Stimulated activated CD4-positive, alpha-beta T cell treated with anti-CD3 and anti-CD28 coated beads, Interleukin-1b, Interleukin-23, amount 100 ng/mL, for 1 hour (primary cell): ENCODE measurements at places on chromosomes 7 and 10.

- DNase-seq, result no peak
Measured at GRCh38 chr10:114334301-114334700, 70.0 kb downstream of the AFAP1L2 start.

- DNase-seq, result no peak
Measured at GRCh38 chr10:77416311-77417135, 221.1 kb downstream of the KCNMA1 start.

DNA sequence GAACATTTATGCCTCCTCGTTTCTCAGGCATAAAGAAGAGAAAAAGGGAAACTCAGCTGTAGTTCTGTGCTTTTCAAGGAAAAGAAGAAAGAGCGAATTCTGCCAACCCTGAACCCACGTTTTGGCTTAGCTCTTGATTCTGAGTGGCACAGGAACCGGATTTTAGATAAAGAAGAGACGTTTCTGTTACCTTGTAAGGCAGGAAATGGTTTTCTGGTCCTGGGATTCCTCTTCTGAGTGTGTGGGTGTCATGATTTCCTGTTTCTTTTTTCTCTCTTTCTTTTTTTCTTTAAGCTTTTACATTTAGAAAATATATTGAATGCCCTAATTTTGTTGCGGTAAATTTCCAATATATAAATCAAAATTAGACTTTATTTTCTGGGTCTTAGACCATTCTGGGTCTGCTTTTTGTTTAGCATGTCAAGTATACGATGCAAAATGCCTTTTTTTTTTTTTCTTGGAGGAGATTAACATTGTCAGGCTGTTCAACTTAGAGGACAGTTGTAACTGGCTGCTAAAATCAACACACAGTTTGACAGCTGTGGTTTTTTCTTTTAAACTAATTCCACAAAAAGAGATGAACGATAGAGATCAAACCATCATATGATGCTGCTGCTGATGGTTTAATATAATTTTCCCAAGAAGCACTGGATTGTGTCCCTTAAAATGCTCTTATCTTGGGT, 190.8 kb downstream of the GATA3 start:
- DNase-seq, result no peak

DNA sequence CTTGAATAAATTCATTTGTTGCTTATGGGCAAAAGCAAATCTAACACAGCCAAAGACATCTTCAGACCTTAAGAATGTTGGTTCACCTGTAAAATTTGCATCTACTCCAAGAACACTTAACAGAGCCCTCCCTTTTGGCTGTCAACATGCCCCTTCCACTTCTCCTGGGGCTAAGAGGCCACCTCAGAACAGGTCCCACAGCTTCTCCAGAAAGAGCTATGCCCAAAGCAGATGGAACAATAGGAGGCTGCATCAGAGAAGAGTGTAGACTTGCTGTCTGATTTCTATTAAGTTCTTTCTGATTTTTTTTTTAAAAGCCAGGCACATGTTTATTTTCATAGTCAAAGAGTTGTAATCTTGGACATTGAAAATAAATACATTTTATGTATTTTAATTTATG, 26.1 kb upstream of the TRIL start:
- DNase-seq, result no peak

- DNase-seq, result no peak
Measured at GRCh38 chr7:130996833-130997231, 262.8 kb upstream of the KLF14 start.

DNA sequence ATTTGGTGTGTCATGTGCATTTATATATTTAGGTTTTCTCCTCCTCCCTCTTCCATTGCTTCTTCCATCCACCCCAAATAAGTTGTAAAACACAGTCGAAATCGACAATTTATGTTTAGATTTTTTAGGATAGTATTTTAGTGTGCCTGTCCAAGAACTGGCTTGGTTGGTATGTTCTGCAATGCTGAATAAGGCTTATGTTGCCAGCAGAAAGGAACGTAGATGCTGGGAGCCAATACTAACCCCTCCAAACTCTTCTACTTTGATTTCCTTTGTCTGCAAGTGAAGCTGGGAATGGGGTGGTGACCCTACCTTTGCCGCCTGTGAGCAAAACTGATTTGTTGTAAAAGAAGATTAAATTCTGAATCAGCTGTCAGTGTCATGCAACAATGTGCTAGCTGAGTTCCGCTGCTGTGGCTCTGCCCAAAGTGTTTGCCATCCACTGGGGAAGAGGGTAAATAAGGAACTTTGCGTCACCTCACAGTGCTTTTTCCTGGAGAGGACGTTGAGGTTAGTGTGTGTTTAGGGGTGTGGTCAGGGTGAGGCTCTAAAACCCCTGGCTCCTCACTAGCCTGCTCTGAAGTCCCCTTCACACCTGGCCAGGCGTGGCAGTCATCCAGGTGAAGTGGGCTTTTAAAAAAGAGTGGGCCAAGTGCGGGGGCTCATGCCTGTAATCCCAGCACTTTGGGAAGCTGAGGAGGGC, 44.4 kb downstream of the TACC2 start:
- DNase-seq, result no peak

DNA sequence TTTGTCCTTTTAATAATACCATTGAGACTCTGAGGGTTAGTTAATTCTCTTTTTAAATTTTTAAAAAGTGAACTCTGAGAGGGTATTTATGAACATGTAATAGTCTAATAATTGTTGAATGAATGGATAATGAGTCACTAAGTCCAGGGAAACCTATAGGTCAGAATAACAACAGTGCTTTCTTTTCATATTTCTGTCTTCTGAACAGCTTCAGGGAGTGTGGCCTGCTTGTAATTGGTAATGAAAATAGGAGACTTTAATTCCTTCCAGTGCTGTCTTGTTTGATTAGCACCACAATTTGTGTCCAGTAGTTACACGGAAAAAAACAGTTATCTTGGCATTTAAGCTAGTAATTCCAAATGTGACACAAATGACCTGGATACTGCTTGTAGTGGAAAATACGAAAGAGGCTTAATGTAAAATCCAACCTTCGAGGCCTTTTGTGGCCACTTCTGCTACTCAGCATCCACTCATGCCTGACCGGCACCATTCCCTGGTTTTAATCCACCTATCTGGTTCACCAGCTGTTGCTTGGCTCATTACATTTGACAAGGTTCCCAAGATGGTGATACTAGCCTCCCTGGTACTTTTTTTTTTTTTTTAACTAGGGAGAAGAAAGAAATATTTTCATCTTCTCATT, 149.3 kb upstream of the IMMP2L start:
- DNase-seq, result no peak

DNA sequence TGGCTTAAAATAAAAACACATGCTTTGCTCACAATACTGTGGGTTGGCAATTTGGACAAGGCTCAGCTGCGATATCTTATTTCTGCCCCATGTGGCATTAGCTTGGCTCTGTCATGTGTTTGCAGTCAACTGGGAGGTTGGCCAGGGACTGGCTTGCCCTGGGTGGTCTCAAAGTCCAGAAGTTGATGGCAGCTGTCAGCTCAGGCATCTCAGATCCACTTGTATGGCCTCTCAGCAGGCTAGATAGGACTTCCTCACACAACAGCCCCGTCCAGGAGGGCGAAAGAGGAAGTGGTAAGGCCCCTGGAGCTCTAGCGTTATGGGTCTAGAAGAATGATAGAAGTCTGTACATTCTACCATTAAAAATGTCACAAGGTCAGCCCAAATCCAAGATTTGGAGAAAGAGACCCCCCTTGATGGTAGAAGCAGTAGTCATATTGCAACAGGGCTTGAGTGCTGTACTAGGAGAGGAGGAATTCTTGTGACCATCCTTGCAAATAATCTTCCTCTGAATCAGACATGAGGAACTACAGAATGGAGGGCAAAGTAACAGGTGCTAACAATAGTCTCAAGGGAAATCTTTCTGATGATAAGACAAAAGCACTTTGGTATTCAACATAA, 166.2 kb downstream of the FAM107B start:
- no peak for DNase-seq
